ENCODE measurements at places on chromosomes 16 and 17. TPM values are rescaled to one million over a fixed set of nuclear protein-coding genes. Genes with fewer than 3 reads are reported as not detected.

DNA sequence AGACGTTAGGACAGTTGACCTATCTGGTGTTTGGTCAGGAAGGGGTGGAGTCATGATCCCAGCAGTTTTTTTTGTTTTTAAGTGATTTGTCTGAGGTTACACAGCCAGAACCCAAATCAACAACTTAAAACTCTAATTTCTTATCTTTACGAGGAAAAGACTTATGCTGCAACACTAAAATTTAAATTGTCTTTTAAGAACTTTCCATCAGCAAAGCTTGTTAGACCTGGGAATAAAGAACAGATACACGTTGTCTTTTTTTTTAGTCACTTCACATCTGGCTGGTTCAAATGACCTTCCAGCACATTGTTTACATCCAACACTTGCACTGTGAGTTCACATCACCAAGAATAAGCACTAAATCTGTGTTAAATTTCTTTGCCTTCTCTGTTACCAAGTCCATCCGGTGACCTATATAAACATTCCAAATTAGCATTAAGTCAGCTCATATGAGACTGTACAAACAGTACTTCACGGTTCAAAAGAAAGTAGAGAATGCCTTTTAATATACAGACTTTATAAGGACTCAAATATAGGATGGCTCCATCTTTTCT is 115.0 kb downstream of the HS3ST2 start:
- DNase-seq: no peak

GDPD1 gene
- 0.84 TPM for polyA plus RNA-seq

TBC1D10B gene
- 26.4 TPM for polyA plus RNA-seq

DNA sequence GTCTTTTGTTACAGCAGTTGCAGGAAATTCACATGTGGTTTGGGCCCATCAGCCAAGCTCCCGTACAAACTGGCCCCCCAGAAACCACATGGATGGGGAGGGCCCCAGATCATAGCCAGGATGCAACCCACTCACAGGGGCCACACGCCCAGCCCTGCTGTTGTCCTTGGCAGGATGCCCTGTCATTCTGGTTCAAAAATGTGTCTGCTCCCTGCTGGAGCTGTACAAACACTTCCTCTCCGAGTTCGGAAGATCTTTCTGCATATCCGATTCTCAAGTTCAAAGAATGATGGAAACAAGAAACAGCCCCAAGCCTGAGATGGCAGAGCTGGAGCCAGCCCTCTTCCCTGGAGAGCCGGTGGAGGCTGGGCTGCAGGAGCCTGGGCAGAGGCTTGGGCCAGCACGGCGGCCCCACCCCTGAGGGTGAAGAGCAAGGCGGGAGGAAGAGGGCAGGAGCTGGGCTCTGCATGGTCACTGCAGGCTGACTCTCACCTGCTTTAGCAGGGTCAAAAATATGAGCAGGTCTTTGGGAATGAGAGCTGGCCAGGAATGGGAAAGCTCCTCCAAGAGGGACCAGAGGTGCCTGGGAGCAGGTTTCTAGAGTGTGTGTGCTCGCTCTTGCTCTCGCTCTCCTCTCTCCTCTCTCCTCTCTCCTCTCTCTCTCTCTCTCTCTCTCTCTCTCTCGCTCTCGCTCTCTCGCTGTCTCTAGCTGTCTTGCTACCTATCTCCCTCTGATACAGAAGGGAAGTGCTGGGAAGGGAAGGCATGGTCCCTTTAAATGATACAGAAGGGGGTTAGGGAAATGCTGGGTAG is 34.7 kb upstream of the ENPP7 start:
- no peak for DNase-seq

DNA sequence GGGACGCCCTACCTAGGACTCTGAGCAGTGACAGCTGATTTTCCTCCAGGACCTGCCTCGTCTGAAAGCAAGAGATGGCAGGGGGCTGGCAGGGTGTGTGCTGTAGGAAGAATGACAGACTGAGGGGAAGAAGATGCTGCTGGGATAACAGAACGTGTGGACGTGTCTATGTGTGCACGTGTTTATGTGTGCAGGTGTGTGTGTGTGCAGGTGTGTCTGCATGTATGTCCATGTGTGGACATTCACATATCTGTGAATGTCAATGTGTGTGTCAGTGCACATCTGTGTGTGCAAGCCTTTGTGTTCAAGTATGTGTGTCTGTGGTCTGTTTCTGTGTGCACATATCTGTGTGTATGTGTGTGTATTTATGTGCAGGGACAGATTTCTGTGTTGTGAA is 132.5 kb downstream of the SDK2 start:
- no peak for DNase-seq

OSGIN1 gene
- 6.4 TPM for polyA plus RNA-seq

DNA sequence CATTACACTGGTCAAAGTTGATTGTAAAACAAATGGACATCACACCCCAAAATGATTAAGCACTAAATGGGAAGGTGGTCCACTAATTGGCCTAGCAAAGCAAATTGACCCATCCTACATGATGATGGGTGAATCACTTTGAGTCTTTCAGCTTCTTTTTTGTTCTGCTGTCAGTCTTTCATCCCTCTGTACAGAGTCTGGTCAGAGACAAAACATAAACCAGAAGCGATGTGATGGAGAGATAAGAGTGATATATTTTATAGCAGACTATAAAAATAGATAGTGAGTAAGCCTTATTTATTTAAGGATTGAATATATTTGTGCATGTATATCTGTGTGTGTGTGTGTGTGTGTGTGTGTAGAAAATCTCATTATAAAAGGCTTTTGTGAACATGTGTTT is 618.4 kb upstream of the SOX9 start:
- DNase-seq: no peak

GRCh38 chr16:29987371-29988085 is 7.9 kb downstream of the HIRIP3 start:
- DNase-seq: no peak

DNA sequence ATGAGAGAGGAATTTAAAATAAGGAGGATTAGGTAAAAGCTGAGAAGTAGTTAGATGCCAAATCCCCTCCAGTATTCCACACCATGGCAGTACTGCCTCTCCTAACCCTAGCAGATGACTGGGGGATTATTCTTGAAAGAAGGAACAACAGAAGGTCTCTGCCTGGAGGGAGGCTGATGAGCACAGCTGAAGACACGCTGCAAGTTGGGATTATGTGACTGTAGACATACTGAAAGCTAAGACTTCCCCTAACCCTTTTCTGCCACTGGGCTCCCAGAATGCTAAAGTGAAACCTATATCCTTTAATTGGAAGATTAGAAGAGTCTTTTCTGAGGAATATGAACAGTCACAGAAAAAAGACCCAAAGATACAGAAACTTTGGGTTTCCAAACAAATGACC is 27.7 kb upstream of the SLC46A1 start:
- DNase-seq: no peak

ARHGDIG gene
- 0.24 TPM for polyA plus RNA-seq

Data from IMR-90 (cell line).